ENCODE measurements at places on chromosomes 5 and 9.

GRCh38 chr5:175335691-175336090, 108.3 kb downstream of the DRD1 start:
- peaks cover 8% of the 10 kb centered on the region for H3K4me1 ChIP-seq
- H3K4me3 ChIP-seq, result no peak overlapping the region
- H3K27ac ChIP-seq, result no peak overlapping the region

- peaks cover 28% of the 10 kb centered on the region for H3K27me3 ChIP-seq
- no peak overlapping the region for H3K4me3 ChIP-seq
- no peak for DNase-seq
- H3K27ac ChIP-seq, result no peak overlapping the region
- H3K36me3 ChIP-seq, result no peaks in the 10 kb centered on the region
- peaks cover 28% of the 10 kb centered on the region for H3K4me1 ChIP-seq
Measured at GRCh38 chr5:178117923-178118701, 4.8 kb downstream of the N4BP3 start.

GRCh38 chr9:341634-342421, 127.2 kb downstream of the DOCK8 start:
- H3K27ac ChIP-seq, result no peak overlapping the region
- no peaks in the 10 kb centered on the region for H3K36me3 ChIP-seq
- no peak overlapping the region for H3K4me3 ChIP-seq
- no peaks in the 10 kb centered on the region for H3K4me1 ChIP-seq

GRCh38 chr9:90044710-90045151, 439.9 kb downstream of the GADD45G start:
- peaks cover 8% of the 10 kb centered on the region for H3K4me1 ChIP-seq
- H3K27me3 ChIP-seq, result peaks cover 4% of the 10 kb centered on the region
- no peak for DNase-seq
- H3K4me3 ChIP-seq, result no peak overlapping the region
- no peak overlapping the region for H3K27ac ChIP-seq

DNA sequence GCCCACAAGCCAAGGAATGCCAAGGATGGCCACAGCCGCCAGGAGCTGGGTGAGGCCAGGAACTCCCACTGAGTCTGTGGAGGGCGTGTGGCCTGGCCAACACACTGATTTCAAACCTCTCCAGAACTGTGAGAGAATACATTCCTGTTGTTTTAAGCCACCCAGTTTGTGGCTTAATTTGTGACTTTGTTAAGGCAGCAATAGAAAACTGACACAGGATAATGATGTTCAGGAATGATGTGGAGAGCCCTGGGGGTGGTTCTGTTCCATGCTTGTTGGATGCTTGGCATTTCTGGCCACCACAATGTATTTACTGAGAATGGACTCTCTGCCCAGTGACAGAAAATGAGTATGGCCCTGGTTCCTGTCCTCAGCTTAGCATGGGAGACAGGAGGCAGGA, 82.8 kb downstream of the DAP start:
- no peak overlapping the region for H3K27ac ChIP-seq
- no peak for DNase-seq
- peaks cover 21% of the 10 kb centered on the region for H3K36me3 ChIP-seq
- no peaks in the 10 kb centered on the region for H3K4me1 ChIP-seq
- no peak overlapping the region for H3K4me3 ChIP-seq
- H3K27me3 ChIP-seq, result peaks cover 3% of the 10 kb centered on the region

DNA sequence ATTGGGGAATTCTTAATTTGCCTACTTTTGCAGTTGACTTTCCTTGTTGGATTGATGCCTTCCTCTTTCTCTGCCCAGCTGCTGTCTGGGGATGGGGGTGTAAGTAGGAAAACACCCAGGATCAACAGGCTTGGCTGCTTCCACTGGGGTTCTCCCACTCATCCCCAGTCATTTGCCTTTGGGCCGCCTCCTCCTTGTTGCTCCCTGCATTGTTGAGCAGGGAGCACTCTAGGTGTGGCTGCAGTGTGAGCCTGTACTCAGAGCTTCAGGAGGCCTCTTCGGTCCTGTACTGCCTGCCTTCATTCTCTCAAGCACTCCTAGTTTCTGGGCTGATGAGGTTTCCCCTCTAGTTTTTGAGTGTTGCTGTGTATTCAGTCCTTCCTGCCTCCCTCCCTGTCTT, 12.1 kb downstream of the RHOBTB3 start:
- no peak for DNase-seq
- no peak overlapping the region for H3K4me3 ChIP-seq
- no peaks in the 10 kb centered on the region for H3K27me3 ChIP-seq
- peak overlapping the region; percentile 6 for H3K27ac ChIP-seq

GRCh38 chr5:111762895-111763294, 5.9 kb upstream of the NREP start:
- H3K27ac ChIP-seq, result no peak overlapping the region
- H3K27me3 ChIP-seq, result no peaks in the 10 kb centered on the region
- peaks cover 20% of the 10 kb centered on the region for H3K4me1 ChIP-seq
- H3K36me3 ChIP-seq, result no peaks in the 10 kb centered on the region

All from neural crest cell (in vitro differentiated cells).